Activated CD8-positive, alpha-beta memory T cell treated with anti-CD3 and anti-CD28 coated beads for 4 hours (primary cell): ENCODE measurements at places on chromosomes 16 and 17.

GRCh38 chr17:77458202-77459017 is 317.6 kb downstream of the SEC14L1 start:
- DNase-seq = no peak

DNA sequence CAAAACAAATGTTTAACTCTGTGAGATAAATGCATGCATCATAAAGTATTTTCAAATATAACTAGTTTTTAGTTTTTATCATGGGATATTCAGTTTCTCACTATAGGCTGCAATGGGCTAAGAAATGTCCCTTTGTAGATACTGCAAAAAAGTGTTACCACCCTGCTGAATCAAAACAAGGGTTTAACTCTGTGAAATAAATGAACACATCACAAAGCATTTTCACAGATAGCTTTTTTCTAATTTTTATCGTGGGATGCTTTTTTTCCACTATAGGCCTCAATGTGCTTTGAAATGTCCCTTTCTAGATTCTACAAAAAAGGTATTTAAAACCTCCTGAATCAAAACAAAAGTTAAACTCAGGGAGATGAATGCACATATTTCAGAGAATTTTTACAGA is 541.1 kb downstream of the KCNJ18 start:
- DNase-seq = no peak

- no peak for DNase-seq
Observed at GRCh38 chr17:20086416-20087076, 77.4 kb downstream of the SPECC1 start.

DNA sequence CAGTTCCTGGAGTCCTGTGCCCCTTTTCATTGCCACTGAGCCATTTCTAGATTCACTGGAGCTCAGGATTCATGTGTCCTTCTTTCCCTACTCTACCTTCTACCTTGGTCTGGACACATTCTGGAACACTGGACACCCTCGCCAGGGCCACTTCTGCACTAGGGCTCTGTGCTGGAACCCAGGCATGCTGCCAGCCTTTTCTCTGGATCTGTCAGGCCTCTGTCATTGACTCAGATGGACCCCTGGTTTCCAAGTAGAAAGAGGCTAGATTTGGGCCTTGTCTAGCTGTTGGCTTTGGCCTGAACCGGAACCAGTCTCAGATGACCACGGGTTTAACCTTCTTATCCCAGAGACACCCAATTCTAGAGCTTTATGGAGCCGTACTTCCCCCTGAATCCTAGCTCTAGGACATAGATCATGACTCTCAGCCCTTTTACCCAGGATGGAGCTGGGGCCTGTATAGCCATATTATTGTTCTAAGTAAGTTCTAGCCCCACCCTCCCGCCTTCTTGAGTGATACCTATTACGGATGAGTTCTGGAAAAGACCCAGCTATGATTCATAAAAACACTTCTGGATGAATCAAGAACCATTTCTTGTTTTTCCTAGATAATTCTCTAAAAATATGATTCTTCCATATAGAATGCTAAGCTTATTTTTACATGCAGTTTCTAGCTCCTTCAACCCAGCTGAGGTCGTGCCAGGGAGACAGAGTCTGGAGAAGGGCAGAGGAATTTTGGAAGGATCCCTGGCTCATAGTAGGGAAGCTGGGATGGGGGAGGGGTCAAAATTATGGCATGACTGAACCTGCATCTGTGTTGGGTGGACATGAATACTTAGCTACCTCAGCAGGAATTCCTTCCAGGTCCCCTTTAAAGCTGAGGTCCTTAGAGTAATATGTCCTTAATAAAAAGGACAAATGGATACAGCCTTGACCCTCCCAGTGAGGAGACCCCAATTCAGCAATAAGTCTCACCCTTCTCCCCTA is 1.1 kb upstream of the CHRNB1 start:
- no peak for DNase-seq

- no peak for DNase-seq
Observed at GRCh38 chr17:56697190-56697589, 103.7 kb downstream of the NOG start.

- no peak for DNase-seq
Observed at GRCh38 chr17:14794961-14795360, 470.2 kb downstream of the PMP22 start.

DNA sequence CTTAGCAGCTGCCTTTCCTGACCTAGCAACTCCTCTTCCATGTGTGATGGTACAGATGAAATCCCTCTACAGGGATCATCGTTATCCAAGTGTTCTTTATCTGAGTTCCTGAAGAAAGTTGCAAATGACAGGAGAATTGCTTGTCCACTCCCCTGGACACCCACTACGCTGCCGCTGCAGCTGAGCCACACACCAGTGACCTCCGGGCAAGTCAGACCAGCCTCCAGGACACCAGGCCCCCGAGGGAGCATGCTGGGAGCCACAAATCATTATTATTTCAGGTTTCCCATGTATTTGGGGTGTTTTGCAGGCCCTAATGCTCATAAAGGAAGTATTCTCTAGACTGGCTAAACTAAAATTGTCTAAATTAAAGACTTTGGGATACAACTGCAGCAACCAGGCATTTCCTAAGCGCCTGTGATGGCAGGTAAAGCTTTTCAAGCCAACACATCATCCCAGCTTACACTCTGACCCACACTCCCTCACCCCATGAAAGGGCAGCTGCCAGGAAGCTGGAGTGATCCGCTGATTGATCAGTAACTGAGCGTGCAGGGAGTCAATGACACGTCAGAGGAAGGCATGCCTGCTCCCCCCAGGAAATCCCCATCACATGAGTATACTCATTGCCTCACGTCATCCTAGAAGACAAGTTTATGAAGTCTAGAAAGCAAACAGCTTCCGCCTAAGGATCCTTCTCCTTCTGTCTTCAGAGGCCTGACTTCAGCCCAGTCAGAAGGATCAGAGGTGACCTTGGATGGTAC is 14.4 kb downstream of the FA2H start:
- DNase-seq = no peak

DNA sequence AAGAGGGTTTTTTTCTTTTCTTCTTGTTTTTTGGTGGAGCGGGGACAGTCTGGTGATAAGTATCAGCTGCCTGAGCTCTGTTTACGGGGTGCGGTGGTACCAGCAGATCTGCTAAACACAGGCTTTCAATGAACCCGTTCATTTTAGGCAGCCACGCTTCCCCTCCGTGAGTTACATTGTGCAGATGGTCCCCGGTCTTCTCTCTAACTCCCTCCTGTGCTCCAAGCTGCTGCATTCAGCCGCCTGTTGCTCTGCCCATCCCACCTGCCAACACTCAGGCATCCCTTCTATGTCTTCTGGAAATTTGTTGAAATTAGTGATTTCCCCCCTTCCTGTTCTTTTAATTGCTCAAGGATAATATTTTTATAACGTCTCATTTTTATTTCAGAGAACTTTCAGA is 82.1 kb upstream of the ELAC2 start:
- DNase-seq = no peak

GRCh38 chr17:2044263-2044894 is 2.6 kb downstream of the OVCA2 start:
- no peak for DNase-seq

- no peak for DNase-seq
Observed at GRCh38 chr17:1229349-1229899, 40.8 kb upstream of the BHLHA9 start.

DNA sequence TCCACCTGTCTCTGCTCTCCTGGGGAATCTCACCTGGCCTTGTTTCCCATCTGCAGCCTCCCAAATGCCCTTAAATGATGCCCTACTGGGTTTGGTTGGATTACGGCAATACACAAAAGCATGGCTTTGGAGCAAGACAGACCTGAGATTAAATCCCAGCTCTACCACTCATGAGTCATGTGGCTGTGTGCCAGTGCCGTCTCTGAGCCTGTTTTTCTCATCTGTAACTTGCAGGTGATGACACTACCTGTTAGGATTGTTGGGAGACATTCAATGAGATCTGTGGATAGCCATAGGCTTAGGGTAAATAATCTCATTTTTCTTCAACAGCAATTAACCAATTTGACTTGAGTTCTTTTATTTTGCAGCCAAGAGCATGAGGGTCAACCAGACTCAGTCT is 240.3 kb downstream of the MAF start:
- DNase-seq = no peak

DNA sequence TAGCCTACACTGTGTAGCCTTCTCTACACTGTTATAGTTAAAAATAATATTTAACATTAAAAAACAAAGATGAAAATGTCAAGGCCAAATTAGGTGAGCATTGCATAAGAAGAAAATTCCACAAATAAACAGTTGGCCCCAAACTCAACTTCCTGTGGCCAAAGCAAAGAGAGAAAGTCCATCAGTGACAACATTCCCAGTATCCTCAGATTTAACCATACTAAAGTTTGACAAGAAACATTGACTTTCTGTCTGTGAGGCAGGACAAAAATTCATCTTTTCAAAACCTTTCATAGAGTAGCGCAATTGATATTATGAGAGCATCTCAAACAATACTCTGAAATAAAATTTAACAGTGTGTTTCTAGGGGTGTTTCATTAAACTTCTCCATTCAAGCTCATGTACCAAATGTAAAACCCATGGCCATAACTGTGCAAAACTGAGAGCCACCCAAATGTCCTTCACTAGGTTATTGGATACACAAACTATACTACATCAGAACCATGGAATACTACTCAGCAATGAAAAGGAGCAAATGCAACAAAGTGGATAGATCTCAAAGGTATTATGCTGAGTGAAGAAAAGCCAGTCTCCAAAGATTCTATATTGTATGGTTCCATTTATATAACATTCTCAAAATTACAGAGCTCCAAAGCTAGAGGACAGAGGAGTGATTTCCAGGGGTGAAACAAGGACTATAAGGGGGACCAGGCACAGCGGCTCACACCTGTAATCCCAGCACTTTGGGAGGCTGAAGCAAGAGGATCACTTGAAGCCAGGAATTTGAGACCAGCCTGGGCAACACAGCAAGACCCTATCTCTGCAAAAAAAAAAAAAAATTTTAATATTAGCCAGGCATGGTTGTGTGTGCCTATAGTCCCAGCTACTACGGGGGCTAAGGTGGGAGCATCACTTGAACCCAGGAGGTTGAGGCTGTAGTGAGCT is 38.7 kb downstream of the TMEM114 start:
- no peak for DNase-seq

- DNase-seq = no peak
Observed at GRCh38 chr16:14347706-14348105, 276.6 kb downstream of the MRTFB start.

GRCh38 chr17:35716173-35716572 is 15.3 kb upstream of the RASL10B start:
- no peak for DNase-seq

GRCh38 chr16:66523861-66524354 is 26.0 kb downstream of the TK2 start:
- DNase-seq = no peak

- no peak for DNase-seq
Observed at GRCh38 chr16:88867581-88868246, 1.3 kb upstream of the PABPN1L start.

- peak; percentile 38 for DNase-seq
Observed at GRCh38 chr17:36148559-36149295, 27.7 kb downstream of the TBC1D3B start.

DNA sequence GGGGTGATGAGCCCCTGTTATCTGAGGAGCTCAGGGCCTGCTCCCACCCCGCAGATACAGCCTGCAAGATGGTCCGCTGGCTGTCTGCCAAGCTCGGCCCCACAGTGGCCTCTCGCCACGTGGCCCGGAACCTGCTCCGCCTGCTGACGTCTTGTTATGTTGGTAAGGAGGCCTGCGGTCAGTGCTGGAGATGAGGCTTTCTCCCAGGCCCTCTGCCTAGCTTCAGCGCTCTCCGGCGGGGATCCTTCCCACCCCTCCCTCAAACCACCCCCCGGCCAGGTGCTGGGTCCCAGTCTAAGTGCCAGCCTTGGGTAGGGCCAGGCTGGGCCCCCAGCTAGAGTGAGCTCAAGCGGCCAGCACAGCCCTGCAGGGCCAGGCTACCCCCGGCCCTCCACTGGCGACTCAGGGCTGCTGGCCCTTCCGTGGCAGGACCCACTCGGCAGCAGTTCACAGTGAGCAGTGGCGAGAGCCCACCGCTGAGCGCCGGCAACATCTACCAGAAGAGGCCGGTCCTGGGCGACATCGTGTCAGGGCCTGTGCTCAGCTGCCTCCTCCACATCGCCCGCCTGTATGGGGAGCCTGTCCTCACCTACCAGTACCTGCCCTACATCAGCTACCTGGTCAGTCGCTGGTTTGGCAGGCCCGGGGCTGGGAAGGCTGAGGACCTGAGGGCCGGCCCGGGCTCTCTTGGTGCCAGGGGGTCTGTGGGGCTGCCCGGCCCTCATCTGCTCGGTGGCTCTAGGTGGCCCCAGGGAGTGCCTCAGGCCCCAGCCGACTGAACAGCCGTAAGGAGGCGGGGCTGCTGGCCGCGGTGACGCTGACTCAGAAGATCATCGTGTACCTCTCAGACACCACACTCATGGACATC is 6.1 kb downstream of the WDR81 start:
- DNase-seq = no peak

GRCh38 chr17:6429266-6429665 is 5.7 kb downstream of the AIPL1 start:
- no peak for DNase-seq

GRCh38 chr16:17723531-17724134 is 252.9 kb upstream of the XYLT1 start:
- DNase-seq = no peak

DNA sequence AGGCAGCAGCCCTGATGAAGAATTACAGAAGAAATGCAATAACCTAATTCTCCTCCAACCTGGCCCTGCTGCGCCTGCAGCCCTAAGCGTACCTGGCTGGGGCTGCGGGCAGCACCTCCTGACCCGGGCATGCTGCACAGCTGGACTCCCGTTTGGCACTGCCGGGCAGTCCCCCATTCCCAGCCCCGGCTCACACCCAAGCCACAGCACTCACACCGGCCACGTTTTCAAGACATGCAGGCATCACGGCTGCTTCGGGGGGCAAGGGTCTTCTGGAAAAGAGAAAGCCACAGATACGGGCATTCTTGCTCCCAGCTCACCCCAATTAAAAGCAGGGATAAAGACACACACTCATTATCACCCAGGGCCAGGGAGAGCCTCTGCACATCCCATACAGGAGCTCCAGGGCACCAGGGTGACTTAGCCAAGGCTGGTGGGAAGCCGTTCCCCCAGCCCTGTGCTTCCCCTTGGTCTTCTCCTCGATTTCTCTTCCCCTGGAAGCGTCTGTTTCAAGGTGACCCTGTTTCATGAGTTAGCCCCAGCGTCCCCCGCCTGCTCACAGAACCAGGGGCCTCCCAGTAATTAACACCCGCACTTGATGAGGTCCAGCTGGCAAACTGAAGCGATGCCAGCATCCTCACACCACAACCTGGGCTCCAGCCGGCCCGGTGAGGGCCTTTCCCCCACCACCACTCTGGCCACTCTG is 216.7 kb downstream of the C16orf78 start:
- no peak for DNase-seq

GRCh38 chr16:17327664-17328335 is 143.0 kb downstream of the XYLT1 start:
- DNase-seq = no peak
